Heart left ventricle (tissue), 16 donors: ENCODE measurements at places on chromosomes 1 and 21. TPM values are rescaled to one million over a fixed set of nuclear protein-coding genes. Genes with fewer than 3 reads are reported as not detected.
A peak's percentile ranks its signal among the peaks of the same experiment; 100 is the strongest.

NMNAT2 gene
- 0.88 TPM for total RNA-seq

CYP4A22 gene
- total RNA-seq = not detected

CFAP141 gene
- total RNA-seq = not detected

MMP23B gene
- 59.0 TPM for total RNA-seq

FNBP1L gene
- total RNA-seq = 28.4 TPM

XCL1 gene
- not detected for total RNA-seq

UBXN10 gene
- 1.2 TPM for total RNA-seq

AMY1C gene
- not detected for total RNA-seq

CR1 gene
- 0.92 TPM for total RNA-seq

SPRR2E gene
- not detected for total RNA-seq

DNA sequence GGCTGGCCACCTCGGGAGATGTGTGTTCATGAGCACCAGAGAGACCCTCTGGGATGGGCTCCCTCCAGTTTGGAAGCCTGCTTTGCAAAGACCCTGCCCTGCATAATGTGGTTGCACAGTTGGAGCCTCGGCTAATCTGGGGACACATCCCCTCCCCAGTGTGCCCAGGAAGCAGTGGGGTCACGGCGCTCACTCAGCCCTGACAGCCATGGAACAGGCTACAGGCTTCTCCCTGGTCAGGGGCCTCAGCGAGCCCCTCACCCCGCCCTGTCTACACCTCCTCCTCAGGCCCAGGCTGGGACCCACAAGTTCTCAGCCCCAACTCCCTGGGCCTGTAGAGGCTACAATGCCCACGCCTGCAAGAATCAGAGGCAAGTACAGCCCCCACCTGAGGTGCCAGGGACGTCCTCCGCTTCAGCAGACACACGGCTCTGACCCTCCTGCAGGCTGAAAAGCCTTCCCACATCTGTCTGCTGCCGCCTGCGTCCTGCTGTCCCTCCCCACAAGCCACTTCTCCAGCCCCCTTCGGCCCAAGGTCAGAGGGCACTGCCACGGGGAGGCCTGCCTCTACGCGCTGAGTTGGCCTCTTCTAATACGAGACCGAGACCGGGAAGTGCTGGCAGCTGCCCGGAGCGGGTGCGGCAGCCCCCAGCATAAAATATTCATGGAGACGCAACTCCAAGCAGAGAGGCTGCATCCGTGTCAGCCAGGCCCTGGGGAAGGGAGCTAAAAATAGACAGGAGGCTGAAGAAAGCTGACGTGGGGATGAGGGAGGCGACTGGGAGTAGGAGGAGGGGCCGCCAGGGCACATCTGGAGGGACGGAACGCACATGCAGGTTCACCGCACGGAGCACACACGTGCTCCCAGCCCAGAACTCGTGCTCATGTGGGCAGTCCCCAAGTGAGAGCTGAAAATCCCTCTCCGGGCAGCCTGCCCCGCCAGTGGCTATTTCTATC lies 15.2 kb upstream of the GPR153 start:
- peak; percentile 83 for DNase-seq

GRCh38 chr1:53754484-53755312 lies 15.7 kb upstream of the GLIS1 start:
- DNase-seq = no peak

DNA sequence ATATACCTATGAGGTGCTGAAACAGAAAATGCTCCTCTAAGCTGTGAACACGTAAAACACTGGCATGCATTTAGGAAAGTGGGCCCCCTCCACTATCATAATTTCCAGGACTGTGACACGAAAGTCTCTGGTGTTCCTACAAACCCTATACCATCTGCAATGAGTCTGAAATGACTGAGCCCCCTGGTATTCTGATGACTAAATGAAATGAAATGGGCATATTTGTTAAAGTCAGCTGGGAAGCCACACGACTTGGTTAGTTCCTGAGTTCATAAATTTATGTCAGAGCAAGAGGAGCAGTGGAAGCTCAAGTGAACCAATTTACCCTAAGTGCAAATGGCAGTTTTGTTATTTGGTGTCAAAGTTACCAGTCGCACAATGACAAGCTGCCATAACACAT lies 182.3 kb downstream of the KCTD3 start:
- no peak for DNase-seq

GRCh38 chr1:31768407-31768907 lies 4.3 kb upstream of the ADGRB2 start:
- DNase-seq = no peak

DNA sequence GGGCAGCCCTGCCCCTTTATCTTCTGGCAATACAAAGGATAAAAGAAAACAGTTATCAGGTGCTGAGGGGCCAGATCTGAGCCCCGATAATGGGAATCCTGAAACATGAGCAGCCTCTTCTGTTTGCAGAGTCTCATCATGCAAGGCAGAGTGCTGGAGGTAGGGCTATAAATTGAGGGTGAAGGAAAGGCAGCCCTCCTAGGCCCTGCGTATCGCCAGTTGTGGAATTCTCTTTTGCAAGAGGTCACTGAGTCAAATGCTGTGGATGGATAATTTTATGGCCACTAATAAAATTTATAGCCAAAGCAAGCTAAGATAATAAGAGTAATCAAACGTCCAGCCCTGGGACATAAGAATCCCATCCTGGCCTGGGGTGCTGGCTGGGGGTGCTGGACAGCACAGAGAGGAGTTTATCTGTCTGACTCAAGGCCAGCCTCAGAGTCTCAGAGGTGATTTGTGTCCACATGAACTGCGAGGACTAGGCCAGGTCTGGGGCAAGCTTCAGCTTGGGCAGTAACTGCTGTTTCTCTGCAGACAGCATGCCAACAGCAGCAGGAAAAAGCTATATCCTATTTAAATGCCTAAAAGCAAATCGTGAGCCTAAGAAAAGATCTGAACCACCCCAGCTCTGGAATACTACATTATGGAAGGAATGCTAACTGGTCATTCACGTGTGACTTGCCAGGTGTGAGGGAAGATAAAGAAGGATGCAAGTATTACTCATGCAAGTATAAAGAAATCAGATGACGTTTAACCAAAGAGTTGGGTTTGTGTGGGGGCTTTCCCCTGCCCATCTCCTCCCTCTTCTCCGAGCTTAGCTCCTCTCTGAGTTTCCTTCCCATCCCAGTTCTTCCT lies 254.8 kb downstream of the KIF26B start:
- DNase-seq = no peak

DNA sequence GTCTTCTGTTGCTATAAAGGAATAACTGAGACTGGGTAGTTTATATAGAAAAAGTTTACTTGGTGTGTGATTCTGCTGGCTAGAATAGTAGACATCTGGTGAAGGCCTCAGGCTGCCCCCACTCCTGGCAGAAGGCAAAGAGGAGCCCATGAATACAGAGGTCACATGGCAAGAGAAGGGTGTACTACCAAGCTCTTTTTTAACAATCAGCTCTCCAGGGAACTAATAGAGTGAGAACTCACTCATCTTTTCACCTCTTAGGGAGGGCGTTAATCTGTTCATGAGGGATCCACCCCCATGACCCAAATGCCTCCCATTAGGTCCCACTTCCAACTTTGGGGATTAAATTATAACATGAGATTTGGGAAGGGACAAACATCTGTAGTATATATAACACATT lies 9.3 kb downstream of the DTL start:
- no peak for DNase-seq

DNA sequence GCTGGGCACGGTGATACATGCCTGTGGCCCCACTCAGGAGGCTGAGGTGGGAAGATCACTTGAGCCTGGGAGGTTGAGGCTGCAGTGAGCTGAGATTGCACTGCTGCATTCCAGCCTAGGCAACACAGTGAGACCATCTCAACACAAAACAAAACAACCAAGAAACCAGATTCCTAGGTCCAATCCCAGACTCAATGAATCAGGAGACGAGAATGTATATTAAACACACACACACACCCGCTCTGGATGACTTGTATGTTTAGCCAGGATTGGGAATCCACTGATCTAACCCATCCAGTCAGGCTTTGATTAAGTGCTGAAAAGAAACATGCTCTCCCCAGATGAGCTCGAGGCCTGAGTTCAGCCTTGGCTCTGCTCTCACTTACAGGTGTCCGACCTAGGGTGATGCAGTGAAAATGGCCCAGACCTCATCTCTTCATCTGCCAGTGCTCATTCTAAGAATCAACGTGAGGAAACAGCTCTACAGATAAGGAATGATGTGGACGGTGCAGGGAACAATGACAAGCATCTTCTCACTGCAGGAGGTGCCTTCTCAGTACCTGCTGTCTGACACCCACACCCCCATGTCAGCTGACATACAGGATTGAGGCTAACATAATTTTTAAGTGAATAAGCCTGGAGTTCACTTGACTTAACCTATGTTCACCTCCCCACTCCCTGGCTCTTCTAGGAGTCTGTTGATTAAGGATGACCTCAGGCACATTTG lies 15.3 kb upstream of the SRSF4 start:
- DNase-seq = no peak

GRCh38 chr1:201625226-201625761 lies 86.4 kb downstream of the NAV1 start:
- DNase-seq = no peak

- no peak for DNase-seq
Measured at GRCh38 chr1:91835087-91835521, 50.8 kb downstream of the TGFBR3 start.

DNA sequence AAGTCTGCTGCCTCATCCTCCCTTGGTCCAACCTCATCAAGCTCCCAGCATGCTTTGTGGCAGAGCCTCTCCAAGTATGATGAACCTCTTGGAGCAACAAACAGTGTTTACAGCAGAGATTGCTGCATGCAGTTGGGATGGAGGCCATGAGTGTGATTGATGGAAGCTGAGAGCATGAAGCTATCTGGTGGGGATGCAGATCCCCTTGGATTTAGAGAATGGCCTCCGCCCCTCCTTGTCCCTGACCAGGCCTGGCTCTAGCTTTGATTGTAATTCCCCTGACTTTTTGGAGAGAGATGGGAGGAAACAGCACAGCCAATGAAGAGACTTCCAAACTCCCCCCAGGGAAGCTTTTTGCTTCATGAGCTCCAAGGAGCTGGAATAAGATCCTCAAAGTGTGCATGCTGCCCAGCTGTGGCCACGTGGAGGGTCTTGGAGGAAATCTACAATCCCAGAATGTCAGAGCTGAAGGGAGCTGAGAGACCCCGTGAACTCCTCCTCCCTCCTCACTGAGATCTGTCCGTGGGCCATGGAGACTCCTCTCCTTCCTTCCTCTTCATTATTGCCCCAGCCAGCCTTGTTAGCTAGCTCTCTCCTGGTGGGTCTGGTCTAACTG lies 165.3 kb upstream of the USP24 start:
- DNase-seq = no peak

GRCh38 chr1:23290836-23291565 lies 53.1 kb downstream of the HNRNPR start:
- no peak for DNase-seq

DNA sequence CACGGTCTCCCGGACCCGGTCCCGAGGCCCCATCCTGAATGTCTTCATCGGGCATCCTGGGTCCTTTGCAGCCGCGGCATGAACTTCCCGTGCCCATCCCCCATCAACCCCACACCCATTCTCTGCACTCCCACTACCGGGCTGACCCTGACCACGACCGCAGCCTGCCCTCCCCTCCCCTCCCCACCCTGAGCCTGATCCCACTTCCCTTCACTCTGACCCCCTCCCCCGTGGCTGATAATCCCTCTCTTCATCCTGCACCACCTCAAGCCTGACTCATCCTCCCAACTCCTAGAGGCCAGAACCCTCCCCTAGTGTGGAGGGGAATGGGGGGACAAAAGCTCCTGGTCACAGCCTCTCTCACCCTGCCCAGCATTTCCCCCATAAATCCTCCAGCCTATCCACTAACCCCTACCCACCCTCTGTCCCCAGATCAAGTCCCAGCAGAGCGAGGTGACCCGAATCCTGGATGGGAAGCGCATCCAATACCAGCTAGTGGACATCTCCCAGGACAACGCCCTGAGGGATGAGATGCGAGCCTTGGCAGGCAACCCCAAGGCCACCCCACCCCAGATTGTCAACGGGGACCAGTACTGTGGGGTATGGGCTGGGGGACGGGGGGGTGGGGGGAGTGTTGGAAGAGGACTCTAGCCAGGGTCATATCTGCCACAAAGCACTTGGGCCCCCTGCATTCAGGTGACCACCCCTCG lies 602 bp downstream of the SH3BGRL3 start:
- DNase-seq = no peak

DNA sequence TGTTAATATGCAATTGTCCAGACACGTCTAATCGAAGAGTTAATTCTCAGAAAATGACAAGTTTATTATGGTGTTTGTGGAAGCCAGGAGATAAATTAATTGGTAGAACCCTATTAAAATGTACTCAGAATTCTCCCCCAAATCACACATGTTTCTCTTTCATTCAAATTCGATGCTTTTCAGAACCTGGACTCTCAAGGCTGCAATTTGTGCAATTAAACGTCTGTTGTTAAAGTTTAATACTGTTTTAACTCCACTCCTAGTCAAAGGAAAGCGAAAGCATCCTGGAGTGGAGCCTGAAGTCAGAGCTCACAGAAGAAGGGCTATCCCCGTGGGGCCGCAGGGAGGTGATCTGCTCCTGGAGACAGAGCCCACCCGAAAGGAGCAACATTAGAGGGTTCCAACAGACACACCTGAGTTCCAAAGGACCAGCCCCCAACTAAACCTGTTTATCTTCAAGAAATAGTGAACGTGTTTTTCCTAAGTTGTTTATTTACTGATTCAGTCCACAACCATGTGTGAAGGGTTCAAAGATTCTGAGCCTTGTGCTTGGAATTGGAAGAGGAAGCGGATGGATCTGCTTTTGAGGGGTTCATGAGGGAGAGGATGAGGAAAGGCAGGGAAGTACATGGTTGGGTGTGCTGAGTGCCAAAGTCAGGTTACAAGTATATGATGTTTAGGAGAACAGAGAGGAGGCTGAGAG lies 68.0 kb upstream of the AKT3 start:
- DNase-seq = no peak

GRCh38 chr21:43590194-43590593 lies 69.1 kb downstream of the HSF2BP start:
- DNase-seq = no peak

- DNase-seq = peak; percentile 46
Measured at GRCh38 chr21:46455575-46456385, 2.9 kb upstream of the DIP2A start.
